ENCODE measurements at places on chromosomes 5 and 9.

- no peak for DNase-seq
These were observed 12.0 kb downstream of the RAD1 start for GRCh38 chr5:34903260-34903659.

- DNase-seq, result no peak
These were observed 149.0 kb upstream of the FTMT start for GRCh38 chr5:121702682-121703081.

DNA sequence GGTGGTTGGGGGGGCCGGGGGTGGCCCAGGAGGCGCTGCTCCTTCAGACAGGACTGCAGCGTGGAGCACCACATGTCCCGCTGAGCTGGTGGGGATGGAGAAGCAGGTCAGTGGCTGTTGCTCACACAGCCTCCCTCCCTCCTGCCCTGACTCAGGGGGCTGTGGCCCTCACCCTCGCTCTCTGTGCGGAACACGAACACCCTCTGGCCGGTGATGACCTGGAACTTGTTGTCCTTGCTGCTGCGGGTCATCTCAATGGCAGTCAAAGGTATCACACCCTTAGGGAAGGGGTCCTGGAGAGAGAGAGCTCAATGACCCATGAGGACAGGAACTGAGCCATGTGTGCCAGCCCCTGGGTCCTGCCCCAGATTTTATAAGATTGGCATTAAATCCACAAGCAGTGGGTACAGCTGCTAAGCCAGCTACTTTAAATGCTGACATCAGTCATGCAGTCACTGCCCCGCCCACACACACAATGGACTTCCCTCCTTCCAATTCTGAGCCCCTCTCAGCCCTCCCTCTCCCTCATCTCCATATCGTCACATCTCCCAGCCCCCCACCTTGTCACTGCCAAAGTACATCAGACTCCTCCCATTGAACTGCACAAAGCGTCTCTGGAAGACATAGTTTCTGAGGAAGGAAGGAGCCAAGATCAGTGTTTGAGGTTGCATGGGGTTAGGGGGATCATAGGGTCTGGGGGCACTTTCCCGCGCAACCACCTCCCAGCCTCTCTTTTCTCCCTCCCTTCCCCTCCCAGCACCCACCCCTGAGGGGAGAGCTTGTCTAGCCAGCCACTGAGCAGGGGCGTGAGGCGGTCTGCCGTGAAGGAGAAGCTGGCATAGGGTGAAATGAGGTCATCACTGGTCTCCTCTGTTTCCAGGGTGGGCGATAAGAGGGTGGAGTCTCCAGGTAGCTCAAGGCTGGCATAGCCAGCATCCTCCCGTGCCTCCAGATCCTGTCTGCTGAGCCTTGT is 8.9 kb downstream of the ARAP3 start:
- no peak for DNase-seq

- DNase-seq, result no peak
These were observed 395.2 kb upstream of the KIF2A start for GRCh38 chr5:61910771-61911170.

DNA sequence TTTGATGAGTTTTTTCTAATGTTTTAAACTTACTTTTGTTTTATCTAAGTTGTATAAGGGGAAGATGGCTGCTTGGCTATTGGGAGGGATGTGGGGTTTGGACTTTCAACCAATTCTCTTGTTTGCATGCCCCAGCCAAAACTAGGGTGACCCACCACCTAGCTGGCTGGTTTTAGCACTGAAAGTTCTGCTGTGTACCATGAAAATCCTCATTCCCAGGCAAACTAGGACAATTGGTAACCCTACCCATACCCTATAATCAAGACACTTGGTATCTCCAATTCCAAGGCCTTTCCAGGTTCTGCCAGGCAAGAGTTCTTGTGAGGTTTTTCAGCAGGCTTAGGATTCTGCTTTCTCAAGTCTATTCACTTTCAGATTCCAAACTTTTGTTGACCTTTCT is 13.1 kb downstream of the RAB3C start:
- DNase-seq, result no peak

DNA sequence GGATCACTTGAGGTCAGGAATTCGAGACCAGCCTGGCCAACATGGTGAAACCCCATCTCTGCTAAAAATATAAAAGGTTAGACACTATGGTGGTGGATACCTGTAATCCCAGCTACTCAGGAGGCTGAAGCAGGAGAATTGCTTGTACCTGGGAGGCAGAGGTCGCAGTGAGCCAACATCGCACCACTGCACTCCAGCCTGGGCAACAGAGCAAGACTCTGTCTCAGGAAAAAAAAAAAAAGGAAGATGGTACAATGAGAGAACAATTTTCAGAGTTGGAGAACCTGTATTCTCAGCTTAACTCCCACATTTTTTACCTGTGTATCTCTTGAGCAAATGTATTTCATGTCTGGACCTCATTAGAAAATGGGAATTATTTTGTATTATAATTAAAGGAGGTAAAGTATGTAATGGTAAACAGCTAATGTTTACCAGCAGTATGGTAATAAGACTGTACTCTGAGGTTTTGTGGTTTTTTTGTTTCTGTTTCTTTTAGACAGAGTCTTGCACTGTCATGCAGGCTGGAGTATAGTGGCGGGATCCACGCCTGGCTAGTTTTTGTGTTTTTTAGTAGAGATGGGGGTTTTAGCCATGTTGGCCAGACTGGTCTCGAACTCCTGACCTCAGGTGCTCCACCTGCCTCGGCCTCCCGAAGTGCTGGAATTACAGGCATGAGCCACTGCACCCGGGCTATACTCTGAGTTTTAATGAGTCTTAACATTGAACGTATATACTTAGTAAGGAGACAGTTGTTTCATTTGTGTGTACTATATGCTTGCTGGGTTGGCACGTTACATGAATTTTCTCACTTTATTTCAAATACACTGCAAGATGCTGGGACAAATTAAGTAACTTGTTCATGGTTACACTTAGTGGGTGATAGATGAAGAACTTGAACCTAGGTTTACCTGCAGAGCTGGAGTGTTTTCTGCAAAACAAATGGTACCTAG is 16.2 kb downstream of the UHRF2 start:
- no peak for DNase-seq

GRCh38 chr5:143051244-143052058 is 281.3 kb downstream of the ARHGAP26 start:
- no peak for DNase-seq

- DNase-seq, result no peak
These were observed 45.4 kb downstream of the NACC2 start for GRCh38 chr9:136049491-136050265.

DNA sequence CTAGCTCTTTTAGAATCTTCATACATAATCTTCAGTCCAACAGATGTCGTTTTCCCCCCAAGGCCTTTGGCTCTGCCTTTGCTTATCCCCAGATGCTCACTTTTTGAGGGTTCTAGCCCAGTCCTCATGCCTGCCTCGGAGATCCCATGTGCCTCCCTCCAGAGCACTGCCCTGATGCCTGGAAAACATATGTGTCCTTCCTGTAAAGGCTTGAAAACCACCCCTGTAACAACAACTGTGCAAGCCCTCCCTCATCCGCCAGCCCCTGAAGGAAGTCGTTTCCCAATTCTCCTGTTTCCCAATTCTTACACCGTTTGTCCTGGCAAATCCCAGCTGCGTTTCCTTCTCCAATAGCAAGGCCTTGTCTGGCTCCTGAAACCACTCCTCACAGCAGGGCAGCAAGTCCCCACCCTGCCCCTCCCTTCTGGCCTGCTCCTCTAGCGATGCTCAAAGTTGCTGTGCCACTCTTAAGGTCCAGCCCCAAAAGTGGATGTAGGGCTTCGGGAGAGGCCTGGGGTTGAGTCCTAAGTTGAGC is 52.2 kb downstream of the SLC36A1 start:
- DNase-seq, result no peak

GRCh38 chr5:45017568-45017967 is 208.8 kb downstream of the MRPS30 start:
- no peak for DNase-seq

DNA sequence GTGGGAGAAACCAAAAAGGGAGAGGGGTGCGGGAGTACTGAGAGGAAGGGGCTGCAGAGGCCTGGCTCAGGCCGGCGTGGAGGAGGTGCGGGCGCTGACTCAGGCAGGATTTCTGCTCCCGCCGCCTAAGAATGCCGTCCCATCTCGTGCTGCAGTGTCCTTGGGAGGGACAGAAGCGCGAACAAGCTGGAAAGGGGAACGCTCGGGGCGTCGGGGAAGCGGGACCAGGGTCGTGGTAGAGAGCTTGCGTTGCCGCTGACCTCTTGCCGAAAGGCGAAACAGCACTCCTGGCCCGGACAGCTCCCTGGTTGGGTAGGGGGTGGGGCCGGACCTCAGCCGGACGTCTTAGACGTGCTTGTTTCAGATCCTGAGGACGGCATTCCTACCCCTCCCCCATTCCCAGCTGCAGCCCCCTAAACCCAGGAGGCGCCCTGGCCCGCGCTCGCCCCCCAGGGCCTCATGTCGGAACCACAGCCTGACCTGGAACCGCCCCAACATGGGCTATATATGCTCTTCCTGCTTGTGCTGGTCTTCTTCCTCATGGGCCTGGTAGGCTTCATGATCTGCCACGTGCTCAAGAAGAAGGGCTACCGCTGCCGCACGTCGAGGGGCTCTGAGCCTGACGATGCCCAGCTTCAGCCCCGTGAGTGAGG is 1.1 kb downstream of the RELL2 start:
- DNase-seq, result no peak
